ENCODE measurements at places on chromosomes 7 and 10.

GRCh38 chr7:116578526-116578925 is 53.7 kb downstream of the CAV1 start:
- no peak for DNase-seq

DNA sequence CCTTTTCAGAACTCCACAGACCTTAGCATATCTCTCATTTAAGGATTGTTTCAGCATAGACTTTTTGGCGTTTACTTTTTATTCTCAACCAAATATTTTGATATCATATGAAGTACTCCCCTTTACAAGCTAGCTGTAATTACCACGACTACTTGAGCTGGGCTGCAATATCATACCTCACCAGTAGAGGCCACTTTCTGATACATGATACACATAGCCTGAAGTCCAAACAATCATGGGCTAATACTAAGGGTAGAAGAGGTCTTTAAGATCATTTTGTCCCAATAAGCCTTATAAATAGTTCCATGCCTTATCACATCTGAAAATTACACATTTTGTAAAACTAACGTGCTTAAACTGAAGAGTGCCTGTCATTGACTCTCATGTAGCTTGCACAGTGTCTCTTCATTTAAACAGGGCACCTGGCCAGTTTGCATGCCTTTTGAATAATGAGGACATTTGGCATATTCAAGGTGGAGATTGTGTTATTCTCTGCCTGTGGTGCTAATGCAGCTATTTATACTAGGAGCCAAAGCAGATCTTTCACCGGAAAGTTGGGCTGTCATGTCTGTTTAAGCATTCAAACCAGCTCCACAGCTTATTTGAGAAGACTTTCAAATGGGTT is 403.7 kb upstream of the ZMIZ1 start:
- no peak for DNase-seq

- DNase-seq, result peak; percentile 3
Measured at GRCh38 chr7:118153551-118154177, 30.3 kb upstream of the LSM8 start.

DNA sequence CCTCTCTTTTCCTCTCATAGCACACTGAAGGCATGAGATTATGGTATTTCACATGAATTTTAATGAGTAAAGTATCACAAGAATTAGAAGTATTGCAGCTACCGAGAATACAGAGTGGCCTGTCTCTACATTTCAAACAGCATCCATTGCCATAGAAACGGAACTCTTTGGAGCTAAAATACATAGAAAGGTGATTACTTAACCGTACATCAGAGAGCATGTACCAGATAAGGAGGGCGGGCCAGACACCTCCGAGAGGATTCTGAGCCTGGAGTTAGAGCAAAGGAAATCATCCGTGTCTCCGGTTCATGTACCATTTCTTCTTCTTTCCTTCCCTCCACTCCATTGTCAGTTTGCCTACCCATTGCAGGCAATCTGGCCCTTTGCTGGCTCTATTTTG is 196.7 kb downstream of the KLF6 start:
- DNase-seq, result no peak

DNA sequence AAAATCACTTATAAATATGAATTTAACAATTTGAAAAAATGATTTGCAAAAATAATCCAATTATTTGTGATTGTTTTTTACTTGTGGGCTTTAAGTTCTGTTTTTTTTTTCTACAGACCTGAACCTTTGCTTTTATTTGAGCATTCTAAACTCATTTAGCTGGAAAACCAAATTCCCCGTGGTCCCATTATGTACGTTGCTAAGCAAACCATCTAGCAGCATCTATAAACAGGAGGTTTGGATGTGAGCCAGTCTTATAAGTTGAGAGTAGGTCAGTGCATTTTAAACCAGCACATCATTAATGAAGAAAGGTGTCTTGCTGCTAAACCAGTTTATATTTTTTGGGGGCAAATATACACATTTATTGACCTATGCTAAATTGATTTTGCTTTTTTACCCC is 77.3 kb downstream of the LRRN3 start:
- DNase-seq, result peak; percentile 5

DNA sequence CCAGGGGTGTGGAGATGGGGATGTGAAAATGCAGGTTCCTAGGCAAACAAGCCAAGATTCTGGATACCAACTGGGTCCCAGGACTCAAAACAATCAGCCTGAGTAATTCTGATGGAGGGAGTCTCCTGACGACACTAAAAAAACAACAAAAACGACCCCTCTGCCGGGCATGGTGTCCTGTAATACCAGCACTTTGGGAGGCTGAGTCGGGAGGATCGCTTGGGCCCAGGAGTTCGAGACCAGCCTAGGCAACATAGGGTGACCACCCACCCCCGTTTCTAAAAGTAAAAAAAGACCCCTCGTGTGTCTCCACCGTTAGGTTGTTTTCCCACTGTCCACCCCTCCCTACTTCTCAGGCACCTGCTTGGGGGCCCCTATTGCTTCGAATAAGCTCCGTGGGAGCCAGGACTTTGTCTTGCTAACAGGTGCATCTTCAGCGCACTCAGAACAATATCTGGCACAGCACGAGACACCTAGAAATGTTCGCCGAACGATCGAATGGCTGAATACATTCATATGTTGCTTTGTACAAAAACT is 743 bp upstream of the NRF1 start:
- no peak for DNase-seq

DNA sequence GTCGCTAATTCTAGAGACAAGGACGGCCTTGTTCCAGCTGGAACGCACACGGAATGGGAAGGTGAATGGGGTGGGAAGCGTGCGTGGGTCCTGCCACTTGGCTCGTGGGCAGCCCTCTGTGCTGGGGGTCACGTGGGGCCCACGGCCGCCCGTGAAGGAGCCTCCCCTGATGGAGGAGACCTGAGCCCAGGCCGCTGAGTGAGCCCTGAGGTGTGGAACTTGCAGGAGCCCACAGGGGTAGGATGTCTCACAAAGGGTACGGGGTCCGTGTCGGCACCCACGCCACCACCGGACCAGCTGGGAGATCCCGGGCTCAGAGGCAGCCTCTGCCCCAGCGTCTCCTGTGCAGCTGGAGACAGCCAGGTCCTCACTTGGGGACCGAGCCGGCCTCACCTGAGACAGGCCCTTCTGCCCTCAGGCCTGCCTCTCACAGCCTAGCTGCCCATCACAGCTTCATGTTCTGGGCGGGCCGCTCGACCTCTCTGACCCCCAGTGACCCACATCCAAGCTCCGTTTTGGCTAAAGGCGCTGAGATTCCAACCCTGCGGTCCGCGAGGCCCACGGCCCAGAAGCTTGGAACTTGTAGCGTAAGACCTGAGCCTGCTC is 84.8 kb downstream of the FOXL3 start:
- no peak for DNase-seq

All from SHP77 treated with DMSO at 0.1 percent for 48 hours (cell line).